ENCODE measurements at places on chromosomes 16 and 17.

DNA sequence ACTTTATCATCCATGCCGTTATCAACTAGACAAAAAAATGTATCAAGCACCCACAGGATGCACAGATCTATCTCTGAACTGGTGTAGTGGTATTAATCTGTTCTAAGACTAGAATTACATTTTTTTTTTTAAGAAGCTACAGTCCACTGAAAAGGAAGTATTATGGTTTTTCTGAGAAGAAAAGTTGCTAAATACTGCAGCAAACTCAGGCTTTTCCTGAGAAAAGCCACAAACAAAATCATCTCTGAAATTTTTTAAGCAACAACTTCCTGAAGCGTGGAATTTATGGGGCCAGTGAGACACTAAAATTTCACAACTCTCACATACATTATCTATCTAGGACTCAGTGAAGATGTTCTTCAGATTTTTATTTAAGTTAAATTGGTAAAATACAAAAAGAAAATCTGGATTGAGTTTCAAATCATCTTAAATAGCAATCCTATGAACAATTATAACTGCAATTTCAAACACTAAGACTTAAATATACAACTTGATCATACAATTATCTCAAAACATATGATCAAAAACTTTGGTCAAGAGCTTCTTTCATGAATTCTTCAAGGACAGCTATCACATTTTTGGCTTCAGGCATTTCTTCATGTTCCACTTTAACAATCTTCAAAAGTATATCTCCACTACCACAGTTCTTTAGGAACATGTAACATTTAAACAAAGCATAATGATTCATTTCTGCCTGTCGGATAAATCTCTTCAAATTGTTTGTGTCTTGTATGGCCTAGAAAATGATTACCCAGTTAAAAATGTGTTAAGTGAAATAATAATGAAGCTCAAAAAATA is 10.5 kb downstream of the C17orf75 start:
- DNase-seq = no peak

- DNase-seq = no peak
Measured at GRCh38 chr17:6430769-6431168, 4.2 kb downstream of the AIPL1 start.

- no peak for DNase-seq
Measured at GRCh38 chr16:78763821-78764440, 664.5 kb downstream of the WWOX start.

- no peak for DNase-seq
Measured at GRCh38 chr17:8754890-8755289, 3.5 kb downstream of the SPDYE4 start.

DNA sequence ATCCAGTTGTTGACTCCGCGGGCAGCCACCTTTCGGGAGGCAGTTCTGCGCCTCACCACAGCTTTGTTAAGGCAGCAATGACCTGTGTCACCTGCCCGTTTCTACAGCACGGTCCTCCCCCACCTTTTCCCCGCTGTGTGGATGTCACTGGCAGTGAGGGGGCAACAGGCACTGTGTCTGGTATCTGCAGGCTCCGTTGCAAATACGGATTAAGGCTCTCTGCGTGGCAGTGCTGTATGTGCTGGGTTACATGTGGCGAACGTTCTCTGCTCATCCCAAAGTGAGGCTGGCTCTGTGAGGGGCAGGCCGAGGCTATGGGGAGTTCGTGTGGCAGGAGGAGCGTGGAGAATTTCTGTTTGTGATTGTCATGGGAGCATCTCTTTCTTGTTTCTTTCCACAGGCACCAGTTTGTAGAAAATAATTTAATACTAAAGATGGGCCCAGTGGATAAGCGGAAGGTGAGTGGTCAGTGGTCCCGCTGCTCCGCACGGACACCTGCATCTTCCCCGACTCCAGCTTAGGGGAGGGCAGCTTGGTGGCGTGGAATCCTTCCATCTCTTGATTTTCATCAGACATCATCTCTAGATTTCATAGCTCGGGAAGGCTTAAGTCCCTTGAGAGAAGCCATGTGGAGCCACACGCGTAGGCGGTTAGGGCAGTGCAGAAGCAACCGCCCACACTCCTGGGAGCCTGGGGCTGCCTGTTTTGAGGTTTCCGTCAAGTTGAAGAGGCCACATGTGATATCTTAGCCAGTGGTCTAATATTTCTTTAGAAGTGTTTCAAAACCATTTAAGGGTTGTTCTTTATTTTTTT is 57.8 kb downstream of the PDPK1 start:
- DNase-seq = no peak

DNA sequence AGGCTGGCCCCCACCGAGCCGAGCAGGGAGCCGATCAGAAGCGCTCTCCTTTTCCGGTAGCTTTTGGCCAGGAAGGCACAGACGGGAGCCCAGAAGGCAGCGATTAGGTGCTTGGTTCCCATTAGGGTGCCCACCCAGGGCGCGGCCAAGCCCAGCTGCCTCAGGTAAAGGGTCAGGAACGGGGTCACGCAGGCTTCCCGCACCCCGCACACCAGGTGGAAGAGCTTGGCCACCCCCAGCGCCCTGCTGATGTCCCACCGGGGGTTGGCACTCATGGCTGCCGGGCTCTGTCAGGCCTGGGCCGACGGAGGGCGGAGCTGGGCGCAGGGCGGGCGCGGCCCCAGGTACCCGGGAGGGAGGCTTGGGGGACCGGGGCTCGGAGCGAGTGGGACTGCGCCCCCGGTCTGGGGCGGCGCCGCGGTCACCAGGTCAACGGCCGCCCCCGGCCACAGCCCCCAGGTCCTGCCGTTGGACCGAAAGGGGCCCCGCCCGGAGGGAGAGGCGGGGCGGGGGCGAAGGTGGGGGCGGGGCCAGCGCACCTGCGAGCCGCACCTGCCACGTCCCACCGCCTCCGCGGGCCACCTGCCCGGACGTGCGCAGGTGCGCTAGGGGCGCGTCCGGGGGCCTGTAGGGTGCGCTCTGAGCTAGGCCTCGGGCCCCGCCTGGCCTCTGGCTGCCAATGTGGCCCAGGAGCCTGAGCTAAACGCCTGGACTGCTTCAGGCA is at the start of gene MFSD6L:
TSS of gene MFSD6L (minus strand) at position 520 of the 724 bp plus-strand sequence. CDS start at position 275, 245 bp downstream.
- no peak for DNase-seq

GRCh38 chr17:16942141-16943031 is 29.5 kb downstream of the TNFRSF13B start:
- no peak for DNase-seq

- no peak for DNase-seq
Measured at GRCh38 chr17:72861811-72862210, 230.7 kb downstream of the SLC39A11 start.

DNA sequence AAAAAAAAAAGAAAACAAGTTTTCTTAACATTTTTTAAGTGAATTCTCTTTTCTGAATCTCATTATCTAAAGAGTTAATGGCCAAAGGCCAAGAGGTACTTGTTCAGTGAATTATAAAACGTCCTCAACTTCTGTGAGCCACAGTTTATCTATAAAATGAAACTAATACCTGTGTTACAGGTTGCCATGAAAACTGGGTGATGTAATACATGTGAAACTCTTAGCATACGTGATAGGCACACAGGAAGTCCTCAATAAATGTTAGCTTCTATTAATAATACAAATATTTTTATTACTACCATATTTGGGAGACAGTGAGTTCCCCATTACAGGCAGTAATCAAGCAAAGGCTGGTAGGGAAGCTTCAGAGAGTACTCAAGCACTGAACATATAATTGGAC is 13.5 kb upstream of the INPP5K start:
- DNase-seq = no peak

DNA sequence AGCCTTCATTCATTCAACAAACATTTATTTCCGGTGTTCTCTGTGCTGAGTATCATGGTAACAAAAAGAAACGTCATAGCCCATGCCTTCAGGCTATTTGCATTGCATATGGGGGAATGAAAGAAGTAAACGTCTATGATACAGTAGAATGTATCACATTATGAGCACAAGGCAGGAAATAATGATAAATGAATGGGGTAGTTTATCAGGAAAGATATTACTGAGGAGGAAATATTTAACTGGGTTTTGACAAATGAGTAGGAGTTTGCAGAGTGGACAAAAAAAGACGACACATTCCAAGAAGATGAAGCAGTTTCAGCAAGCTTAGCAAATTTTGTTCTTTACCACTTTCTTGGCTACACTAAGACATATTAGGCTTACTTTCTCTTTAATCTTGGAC is 1.3 kb upstream of the KRTAP4-7 start:
- no peak for DNase-seq

DNA sequence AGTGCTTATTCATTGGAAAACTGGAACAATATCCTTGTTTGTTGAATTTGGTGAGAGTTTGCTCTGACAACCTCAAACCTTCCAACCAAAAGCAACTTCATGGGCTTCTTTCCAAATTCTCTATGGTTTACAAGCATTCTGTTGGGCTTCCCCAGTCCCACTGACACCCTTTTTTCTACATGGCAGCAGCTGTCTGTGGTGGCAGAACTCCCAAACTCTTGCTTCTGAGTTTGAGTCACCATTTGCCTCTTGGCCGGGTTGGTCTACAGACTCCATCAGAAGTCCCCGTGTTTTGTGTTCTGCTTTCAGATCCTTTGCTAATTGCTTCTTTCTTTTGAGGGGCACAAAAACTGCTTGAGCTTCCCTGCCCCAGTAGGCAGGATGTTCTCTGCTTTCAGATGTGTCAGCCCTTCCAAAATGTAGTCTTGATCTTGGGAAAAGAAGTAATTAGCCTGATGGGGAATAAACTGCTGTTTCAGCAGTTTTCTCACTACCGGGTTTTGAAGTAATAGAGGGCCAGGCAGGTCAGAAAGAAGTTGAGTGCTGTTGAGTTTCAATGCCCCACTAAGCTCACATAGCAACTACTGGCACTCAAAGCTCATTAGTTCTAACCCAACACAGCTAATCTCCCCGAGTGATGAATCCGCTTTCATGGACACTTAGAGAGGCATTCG is 80.7 kb downstream of the HS3ST3A1 start:
- no peak for DNase-seq

- DNase-seq = peak; percentile 43
Measured at GRCh38 chr17:54992797-54993639, 24.5 kb downstream of the STXBP4 start.

DNA sequence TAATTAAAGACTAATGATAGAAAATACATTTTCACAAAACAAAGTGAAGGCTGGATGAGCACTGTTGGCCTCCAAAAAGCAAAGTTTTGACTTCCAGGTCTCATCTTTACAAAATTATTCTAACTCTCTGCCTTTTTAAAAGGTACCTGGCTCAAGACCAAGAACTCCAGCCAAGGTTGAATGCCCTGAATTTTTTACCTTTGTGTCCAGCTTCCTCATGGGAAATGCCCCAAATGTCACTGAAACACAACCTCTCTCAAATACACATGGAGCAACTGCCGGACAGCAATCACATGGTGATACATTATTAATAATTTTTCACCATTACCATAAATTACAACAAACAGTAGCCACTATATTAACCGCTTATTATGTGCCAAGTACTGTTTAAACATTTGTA is 32.2 kb downstream of the ADAMTS18 start:
- DNase-seq = no peak

- DNase-seq = no peak
Measured at GRCh38 chr16:88349903-88350900, 32.6 kb upstream of the ZNF469 start.

GRCh38 chr17:68693466-68693865 is 92.3 kb upstream of the FAM20A start:
- no peak for DNase-seq

- no peak for DNase-seq
Measured at GRCh38 chr17:77124192-77124889, 16.4 kb upstream of the SEC14L1 start.

DNA sequence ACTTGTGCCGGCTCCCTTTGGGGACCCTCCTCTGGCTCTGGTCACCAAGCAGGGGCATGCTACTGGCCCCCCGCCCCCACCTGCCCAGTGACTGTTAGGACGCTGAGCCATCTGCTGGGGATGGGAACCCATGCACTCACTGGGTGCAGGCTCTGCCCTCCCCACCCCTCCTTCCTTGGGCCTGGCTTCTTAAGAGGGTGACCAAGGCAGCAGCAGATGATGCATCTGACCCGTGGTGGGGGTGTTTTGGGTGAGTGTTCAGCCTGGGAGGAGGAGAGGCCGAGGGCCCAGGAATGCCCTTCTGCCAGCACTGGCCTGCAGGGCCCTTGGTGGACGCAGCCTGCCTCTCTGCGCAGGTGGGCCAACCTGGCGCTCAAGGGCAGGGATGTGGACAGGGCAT is 19.2 kb upstream of the MTSS2 start:
- DNase-seq = no peak

- peak; percentile 62 for DNase-seq
Measured at GRCh38 chr16:49281843-49282642, 405 bp upstream of the CBLN1 start.

DNA sequence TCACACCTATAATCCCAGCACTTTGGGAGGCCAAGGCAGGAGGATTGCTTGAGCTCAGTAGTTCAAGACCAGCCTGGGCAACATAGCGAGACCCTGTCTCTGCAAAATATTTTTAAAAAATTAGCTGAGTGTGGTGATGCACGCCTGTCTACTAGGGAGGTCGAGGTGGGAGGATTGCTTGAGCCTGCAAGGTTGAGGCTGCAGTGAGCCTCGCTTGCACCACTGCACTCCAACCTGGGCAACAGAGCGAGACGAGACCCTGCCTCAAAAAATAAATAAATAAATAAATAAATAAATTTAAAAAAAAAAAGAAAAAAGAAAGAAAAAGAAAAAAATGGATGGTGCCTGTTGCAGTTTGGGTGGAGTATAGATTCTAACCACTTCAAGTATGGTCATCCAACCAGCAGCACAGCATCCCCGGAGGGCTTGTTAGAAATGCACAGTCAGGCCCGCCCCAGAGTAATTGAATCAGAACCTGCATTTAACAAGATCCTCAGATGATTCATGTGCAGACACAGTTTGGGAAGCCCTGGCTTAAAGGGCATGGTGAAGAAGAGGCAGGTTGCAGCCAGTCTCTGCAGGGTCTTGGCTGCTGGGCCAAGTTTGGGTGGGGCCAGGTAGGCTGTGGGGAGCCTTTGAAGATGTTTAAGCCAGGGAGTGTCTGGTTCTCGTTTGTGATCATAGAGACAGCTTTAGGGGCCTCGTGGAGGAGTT is 40.8 kb downstream of the MRC2 start:
- no peak for DNase-seq

- no peak for DNase-seq
Measured at GRCh38 chr16:54703339-54703738, 227.3 kb upstream of the IRX5 start.

DNA sequence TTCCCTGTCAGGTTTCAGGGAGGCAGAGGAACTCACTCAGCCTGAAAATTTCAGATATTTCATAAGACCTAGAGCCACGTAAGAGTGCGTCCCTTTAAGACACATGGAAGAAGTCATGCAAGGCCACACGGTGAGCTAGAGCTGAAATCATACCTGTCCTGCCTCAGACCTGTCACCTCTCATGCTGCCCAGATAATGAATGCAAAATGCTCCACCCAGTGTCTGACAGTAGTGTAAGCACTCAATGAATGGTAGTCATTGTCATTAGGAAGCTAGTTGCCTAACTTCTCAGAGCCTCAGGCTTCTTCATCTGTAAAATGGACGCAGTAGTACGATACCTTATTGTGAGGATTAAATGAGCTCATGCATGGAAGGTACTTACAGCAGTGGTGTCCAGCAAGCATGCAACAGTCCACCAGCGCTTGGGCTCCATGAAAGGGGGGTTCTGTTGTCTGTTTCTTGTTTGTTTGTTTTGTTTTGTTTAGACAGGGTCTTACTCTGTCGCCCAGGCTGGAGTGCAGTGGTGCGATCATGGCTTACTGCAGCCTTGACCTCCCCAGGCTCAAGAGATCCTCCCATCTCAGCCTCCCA is 60.7 kb downstream of the WSB1 start:
- no peak for DNase-seq

- no peak for DNase-seq
Measured at GRCh38 chr16:53755026-53755910, 51.3 kb downstream of the FTO start.

GRCh38 chr17:48756830-48757251 is 28.3 kb upstream of the HOXB13 start:
- DNase-seq = no peak

GRCh38 chr17:82076018-82076784 is 10.6 kb upstream of the DUS1L start:
- no peak for DNase-seq

Measured in T-helper 1 cell (primary cell).